Stimulated activated CD8-positive, alpha-beta memory T cell treated with anti-CD3 and anti-CD28 coated beads, Interleukin-15, amount 100 ng/mL, for 24 hours (primary cell): ENCODE measurements at places on chromosomes 12 and 14.

- DNase-seq: no peak
Observed at GRCh38 chr14:53192052-53192760, 39.1 kb upstream of the DDHD1 start.

GRCh38 chr12:126608607-126609175 lies 1543.5 kb downstream of the AACS start:
- DNase-seq: no peak

GRCh38 chr14:102784892-102785594 lies 7.8 kb downstream of the TRAF3 start:
- no peak for DNase-seq

- DNase-seq: no peak
Observed at GRCh38 chr14:58119381-58119780, 32.6 kb downstream of the ARMH4 start.

DNA sequence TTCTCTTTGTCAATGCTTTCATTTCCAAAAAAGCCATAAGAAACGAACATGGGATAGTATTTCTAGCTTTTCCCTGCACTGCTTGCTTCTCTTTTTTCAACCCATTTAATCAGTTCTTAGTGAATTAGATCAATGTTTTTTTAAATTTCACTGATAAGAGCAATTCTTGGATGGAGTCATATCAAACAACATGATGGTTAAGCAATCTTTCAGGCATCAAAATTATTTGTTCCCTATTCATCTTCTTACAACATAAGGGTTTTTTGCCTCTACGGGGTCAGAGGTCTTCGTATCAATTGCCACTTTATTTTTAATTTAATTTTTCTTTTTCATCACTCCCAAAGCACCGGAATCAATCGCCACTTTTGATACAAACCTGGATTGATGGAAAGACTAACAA lies 103.8 kb upstream of the RESF1 start:
- DNase-seq: no peak

DNA sequence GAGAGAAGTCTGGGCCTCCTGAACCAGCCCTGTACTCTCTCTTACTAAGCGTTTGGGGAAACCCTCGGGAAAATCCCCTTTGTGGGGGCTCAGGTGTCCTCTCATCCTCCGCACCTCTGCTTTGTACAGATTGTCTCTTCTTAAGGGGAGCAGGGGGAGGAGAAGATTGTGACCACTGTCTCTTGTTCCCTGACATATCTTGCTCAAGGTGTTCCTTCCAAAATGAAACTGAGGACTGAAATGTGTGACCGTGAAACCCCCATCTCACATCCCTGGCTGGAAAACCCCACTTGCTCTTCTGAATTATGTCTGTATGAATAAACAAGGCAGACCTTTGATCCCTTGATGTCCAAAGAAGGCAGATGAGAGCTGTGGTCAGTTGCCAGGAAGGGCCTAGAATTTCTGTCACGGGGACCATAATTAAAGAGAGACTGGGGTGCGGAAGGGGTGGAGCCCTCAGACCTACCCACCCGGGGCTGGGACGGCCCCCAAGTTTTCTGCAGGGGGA lies 369.8 kb downstream of the AACS start:
- DNase-seq: no peak

GRCh38 chr12:122969676-122970075 lies 3.4 kb upstream of the ABCB9 start:
- DNase-seq: no peak

DNA sequence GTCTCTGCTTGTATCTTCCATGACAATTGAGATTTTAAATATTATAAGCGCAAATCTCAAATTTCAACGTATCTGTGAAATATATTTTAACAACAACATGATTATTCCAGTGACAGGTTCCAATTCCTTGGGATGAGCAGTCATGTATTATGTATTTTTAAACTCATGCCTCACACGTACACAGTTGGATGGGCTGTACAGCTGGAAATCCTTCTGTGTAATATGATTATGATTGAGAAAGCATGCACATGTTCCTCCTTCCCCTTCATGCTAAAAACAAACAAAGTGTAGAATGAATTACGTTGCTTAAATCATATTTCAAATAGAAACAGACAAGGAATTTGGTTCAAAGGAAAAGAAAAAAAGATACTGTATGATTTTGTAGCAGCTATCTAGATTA lies 428.3 kb downstream of the TMTC2 start:
- DNase-seq: no peak

DNA sequence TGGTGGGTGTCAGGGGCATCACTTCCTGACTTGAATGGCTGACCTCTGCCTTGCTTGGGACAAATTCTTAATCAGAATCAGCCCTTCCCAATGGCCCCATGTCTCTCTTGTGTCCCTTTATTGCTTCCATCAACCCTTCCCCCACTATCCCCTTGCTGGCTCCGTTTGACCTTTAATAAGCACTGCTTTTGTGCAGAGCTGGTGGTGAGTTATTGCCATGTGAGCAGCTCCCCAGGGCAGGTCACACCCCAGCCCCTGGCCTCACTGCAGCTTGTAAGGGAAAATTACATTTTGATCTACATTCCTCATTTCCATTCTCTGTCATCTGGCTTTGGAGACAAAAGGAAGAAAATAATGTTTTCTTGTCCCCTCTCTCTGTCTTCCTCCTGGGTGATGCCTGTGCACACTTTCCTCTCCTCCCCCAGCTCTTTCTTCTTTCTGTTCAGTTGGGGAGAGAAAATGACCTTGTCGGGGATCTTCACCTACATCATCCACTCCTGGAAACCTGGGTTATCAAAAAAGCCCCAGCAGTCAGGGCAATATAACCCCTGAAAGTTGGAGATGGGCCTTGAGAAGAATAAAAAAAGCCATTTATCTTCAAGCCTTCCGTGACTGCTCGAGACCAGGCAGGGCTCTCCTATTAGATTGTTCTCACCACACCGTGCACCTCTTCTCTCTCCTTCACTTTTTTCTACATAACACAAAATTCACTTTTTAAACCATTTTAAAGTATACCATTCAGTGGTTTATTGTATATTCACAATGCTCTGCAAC lies 100.4 kb upstream of the SRRM4 start:
- DNase-seq: no peak

GRCh38 chr14:100903672-100904185 lies at the start of gene RTL1:
Gene RTL1 (minus strand): TSS chr14:100903722. CDS start chr14:100884788, 18,934 bp downstream.
- no peak for DNase-seq

- DNase-seq: no peak
Observed at GRCh38 chr12:120242275-120242799, 23.2 kb downstream of the PXN start.

GRCh38 chr14:92846162-92846897 lies 52.2 kb downstream of the GOLGA5 start:
- no peak for DNase-seq

DNA sequence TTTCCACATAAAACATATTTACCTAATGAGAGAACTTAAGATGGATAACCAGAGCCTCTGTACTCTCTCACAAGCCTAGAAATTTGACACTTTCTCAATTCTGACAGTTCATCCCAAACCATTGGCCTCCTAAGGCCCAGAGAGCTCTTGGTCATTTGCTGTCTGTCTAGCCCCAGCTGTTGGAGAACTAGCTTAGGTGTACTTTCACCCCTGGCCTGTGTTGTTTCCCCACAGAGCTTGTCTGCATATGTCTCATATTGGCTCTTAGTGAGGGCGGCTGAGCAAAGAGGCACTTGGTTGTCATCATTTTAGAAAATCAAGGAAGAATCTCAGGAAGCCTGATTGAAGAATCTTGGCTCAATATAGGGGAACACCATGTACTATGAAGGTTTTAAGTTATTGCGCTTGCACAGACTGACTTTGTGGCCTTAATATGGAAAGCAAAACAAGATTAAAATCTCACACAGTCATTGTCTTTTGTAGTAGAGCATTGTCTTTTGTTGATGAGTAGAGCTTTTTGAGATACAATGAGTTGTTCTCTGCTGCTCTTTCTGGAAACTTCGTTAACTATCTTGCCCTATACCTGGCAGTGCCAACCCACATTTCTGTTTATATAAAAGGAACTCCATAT lies 324.6 kb downstream of the RAD51B start:
- DNase-seq: no peak

- DNase-seq: no peak
Observed at GRCh38 chr14:22824711-22825359, 4.9 kb upstream of the MRPL52 start.

DNA sequence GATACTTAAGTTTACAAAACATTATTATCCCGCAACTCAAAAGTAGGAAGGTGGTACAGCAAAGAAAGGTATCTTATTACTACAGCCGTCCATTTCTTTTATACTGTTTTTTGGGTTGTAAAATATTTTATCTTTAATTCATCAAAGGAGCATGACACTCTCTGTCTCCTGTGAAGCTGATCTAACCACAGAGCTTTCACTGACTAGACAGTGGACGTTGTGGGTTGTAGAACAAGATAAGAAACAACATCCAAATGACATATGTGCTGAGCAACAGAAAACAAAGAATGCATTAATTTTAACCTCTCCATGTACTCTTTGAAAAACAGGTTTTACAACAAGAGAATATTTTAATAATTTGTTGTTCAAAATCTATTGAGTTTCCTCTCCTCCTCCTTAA lies 195.9 kb upstream of the FBXO33 start:
- DNase-seq: no peak

GRCh38 chr14:94620597-94620996 lies 8.4 kb downstream of the SERPINA3 start:
- DNase-seq: no peak

GRCh38 chr14:50820786-50821509 lies 10.0 kb downstream of the NIN start:
- DNase-seq: no peak

GRCh38 chr12:129028844-129029243 lies 175.6 kb downstream of the GLT1D1 start:
- DNase-seq: no peak

GRCh38 chr14:103846543-103847450 lies 578 bp downstream of the PPP1R13B start:
- no peak for DNase-seq

GRCh38 chr12:103924761-103925641 lies 5.2 kb upstream of the HSP90B1 start:
- no peak for DNase-seq

GRCh38 chr12:27333403-27334009 lies 870 bp downstream of the BMAL2 start:
- DNase-seq: no peak

- no peak for DNase-seq
Observed at GRCh38 chr12:24625103-24625502, 323.8 kb downstream of the BCAT1 start.

GRCh38 chr12:43284486-43285158 lies 267.4 kb downstream of the ADAMTS20 start:
- no peak for DNase-seq

DNA sequence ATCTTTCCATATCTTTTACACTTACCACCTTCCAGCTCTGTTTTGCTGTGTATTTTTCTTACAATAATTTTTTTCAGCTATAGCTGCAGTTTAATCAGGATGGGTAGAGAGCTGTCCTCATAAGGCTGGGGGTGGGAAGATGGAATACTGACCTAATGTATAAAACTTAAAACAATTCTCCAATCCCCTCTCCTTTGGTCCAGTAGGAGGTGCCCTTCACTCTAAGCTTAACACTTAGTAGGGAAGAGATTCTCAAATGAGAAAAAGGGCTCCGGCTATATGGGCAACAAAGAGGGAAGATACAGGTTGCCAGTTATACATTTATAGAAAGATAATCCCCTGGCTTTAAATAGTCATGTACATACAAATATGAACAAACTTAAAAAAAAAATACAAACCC lies 2.8 kb downstream of the ORMDL2 start:
- DNase-seq: no peak

DNA sequence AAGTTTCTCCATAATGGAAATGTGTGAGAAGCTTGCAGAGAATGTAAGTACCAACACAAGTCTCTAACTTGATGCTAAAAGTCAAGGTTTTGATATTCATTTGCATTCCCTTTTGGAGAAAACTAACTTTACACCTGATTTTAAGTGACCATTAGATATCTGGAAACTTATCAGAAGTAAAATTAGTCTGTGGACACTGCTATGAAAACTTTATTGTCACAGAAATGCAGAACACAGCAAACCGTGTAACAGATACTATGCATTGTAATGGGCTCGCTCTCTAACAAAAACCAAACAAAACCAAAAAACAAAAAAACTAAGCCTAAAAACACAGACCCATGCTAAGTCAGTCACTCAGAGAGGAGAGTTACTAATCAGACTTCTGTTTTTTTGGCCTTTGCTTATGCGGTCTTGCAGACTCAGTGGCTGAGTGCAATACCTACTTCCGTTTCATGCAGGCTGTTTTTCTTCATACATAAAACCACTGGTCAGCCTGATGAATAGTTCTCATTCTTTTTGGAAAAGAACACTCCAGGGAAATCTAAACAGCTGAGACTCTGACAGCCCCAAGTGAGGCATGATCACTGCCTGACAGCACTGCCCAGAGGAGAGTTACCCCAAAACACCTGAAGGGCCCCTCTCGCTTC lies 35.7 kb downstream of the NRDE2 start:
- no peak for DNase-seq

DNA sequence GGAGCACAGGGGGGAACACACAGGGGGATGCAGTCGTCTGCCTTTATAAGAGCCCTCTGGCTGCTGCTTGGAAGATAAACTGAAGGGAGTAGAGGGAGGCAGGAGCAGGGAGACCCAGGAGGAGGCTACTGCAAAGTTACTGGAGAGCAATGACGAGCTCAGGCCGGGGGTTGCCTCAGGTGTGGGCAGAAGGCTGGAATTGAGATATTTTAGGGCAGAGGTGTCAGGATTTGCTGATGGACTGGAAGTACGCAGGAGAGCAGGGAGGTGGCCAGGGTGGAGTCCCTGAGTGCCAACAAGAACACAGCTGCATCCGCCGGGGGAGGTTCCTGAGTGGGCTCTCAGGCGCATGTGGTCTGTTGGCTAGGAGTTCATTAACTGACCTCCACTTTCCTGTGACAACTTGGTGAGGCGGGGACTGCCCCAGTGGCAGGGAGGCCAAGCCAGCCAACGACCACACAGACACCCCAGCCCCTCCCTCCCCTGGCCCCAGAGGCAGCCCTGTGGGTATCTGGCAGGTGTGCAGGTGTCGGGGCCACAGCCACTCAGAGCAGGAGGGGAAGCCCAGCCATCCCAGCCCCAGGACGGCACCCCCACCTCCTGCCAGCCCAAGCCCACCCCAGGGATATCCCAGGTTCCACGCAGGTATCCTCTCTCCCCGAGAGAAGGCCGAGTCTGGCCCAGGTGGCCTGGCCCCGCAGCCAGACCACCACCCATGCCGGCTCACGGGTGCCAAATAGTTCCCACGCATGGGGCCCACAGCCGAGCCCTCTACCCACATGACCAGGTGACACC lies 85.4 kb downstream of the NCOR2 start:
- DNase-seq: no peak

DNA sequence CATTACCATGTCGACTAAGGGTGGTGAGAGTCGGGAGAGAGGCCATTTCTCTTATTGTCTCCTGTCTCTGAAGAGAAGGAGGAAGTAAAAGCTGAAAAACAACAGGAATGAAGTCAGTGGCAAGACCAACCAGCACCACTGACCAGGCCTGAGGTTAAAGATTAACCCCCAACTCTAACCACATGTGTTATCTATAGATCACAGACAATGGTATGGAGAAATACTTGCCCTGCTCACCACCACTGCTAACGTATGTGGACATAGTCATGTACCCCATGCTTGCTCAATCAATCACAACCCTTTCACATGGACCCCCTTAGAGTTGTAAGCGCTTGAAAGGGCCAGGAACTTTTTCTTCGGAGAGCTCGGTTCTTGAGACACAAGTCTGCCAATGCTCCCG lies 690.9 kb upstream of the LMO3 start:
- DNase-seq: no peak

GRCh38 chr12:114812858-114813761 lies 129.1 kb upstream of the TBX3 start:
- DNase-seq: no peak

GRCh38 chr14:79256380-79256779 lies 954.9 kb downstream of the DIO2 start:
- no peak for DNase-seq
